Stimulated activated CD4-positive, alpha-beta T cell treated with anti-CD3 and anti-CD28 coated beads, Interleukin-2, amount 100 ng/mL, for 24 hours (primary cell): ENCODE measurements at places on chromosomes 6 and 20.

GRCh38 chr6:45686841-45687569 lies 309.3 kb upstream of the SUPT3H start:
- DNase-seq = no peak

- no peak for DNase-seq
These were observed 34.6 kb downstream of the REPS1 start for GRCh38 chr6:138953451-138953850.

DNA sequence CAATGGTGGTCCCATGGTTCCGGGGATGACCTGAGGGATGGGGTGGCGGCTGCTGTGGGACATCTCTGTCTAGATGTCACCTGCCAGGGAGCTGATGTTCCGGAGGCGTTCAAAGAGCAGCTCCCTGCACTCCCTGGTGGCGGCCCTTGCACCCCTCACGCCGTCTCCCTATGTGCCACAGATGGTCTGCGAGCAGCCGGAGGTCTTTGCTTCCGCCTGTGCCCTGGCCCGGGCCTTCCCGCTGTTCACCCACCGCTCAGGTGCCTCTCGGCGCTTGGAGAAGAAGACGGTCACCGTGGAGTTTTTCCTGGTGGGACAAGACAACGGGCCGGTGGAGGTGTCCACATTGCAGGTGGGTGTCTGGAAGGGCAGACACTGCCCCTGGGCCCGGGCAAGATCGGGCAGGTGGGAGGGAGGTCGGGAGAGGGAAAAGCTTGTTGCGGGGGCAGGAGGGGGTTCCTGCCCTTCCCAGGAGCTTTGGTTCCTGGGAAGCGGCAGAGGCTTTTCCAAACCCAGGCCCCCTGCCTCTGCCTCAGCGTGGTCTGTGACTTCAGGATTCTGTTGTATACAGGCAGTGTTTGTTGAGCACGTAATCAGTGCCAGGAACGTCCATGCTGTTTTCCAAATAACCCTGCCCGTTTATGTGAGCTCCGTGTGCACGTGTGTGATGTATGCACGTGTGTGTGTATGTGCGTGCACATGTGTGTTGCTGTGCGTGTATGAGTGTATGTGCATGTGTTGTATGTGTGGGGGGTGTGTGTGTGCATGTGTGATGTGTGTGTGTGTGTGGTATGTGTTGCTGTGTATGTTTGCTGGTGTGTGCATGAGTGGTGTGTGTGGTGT lies 1.9 kb downstream of the NPEPL1 start:
- DNase-seq = no peak

DNA sequence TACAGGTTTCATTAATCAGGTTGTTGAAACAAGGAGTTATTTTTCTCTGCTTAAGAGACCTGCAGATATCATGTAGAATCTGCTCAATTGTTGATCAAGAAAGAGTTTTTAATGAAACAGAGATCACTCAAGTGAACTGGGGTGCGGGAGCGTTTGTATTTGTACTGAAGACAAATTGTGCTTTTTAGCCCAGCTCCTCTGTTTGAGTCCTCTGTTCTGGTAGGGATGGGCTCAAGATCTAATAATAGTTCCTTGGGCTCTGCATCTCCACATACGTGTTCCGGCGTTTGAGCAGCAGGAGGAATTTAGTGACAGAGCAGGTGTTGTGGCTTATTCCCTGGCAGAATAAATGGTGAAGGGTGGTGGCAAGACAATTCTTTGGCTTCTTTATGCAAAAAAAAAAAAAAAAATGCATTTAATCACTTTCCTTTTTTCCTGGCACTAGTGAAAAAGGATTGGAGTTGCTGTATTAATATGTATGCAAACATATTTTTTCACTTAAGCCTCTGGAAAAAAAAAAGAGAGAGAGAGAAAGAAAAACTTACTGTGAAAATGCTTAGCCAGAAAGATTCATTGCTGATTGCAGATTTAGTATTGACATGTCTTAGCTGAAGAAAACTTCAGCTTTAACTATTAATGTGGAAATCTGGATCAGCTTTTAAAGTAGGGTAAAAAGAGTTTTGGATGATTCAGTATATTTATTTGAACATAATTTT lies 4.0 kb downstream of the CITED2 start:
- DNase-seq = no peak

GRCh38 chr6:83258517-83258916 lies 65.4 kb downstream of the RWDD2A start:
- no peak for DNase-seq

GRCh38 chr20:50366270-50367103 lies 143.7 kb upstream of the PTPN1 start:
- DNase-seq = peak; percentile 37
